ENCODE measurements at places on chromosomes 1 and 21.
A peak's percentile ranks its signal among the peaks of the same experiment; 100 is the strongest.

DNA sequence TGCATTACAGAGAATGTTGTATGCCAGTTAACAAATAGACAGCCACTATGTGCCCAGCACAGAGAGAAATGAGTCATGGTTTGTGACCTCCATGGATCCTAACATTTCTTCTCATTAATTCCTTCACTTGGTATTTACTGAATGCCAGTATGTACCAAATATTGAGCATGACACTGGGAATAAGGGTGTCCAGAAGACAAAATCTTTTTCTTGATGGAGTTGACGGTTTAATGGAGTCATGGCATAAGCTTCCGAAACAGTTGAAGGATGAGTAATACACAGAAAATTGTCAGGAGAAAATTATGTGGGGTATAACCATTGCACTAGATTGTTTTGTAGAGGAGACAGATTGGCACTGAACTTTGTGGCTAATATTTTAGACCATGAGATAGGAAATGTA is 36.9 kb downstream of the PTGFR start:
- no peak for ATAC-seq

DNA sequence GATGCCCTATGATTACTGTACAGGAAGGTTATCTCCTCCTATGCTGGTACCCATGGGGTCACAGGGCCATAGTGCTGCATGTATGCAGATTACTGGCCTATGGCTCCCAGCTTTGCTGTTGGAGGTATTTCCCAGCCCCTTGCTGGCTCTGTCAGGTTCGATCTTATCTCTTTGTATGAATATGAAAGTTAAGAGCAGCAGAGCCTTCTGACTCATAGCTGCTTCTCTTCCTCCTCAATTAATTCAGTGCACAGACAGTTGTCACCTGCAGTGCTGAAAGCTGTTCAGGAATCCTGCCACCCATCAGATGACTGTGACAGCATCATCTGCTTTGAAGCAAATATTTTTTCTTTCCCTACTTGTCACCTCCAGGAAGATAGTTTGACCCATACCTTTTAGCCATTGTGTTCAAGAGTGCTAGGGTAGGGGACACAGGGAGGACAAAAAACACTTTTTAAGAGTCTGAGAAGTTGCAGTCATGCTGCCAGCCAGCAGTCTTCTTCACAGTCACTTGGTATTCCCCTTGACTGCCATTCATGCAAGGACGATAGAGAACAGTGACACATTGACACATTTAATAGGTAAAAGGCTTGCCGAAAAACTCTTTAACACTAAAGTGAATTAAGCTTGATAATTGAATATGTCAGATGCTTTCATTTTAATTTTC is 73.1 kb downstream of the KIF1B start:
- no peak for ATAC-seq

GRCh38 chr1:187244623-187245022 is 415.9 kb downstream of the PLA2G4A start:
- ATAC-seq: no peak

DNA sequence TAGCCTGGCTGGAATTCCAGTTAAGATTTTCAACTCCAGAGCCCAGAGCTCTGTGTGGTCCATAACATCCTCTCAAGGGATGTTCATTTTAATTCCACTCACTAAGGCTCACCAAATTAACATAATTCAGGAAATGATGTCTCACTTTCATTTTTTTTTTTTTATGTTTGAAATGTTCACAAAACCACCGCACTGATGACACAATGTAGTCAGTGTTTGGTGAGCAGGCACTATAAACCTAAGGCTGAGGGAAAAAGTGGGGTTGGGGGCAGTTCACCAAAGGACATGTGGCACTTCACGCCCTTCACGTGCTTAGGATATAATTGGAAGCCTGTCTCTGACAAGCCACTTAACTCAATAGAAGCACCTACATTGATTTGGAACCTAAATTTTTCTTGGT is 177.3 kb upstream of the CAMK1G start:
- ATAC-seq: no peak

- no peak for ATAC-seq
These were observed 144.8 kb upstream of the SLC35F3 start for GRCh38 chr1:233759665-233760064.

GRCh38 chr1:202615501-202616354 is 94.5 kb downstream of the SYT2 start:
- ATAC-seq: peak; percentile 87

GRCh38 chr1:55718758-55719671 is 503.9 kb upstream of the USP24 start:
- ATAC-seq: no peak

- ATAC-seq: no peak
These were observed 50.9 kb upstream of the CNIH3 start for GRCh38 chr1:224565186-224565585.

DNA sequence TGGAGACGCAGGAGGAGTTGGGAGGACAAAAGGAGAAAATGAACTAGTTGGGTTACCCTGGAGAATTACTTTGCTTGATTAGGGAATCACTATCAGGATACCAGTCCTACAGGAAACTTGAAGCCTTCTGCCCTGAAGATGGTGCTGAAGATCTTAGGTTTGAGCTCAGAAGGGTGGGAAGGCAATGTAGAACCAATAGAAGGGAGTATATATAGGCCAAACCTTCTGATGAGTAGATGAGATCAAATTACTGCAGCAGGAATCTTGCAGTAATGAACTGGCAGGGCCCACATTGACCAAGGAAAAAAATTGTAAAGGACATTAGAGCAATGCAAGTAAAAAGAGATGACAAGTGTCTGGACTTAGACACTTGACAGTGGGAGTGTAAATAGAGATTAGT is 116.3 kb upstream of the CACYBP start:
- ATAC-seq: no peak

- ATAC-seq: no peak
These were observed 20.6 kb downstream of the EIF2D start for GRCh38 chr1:206591696-206592095.

GRCh38 chr1:219812491-219813203 is 115.7 kb downstream of the SLC30A10 start:
- ATAC-seq: peak; percentile 67

GRCh38 chr1:165563551-165563950 is 19.8 kb downstream of the LRRC52 start:
- ATAC-seq: no peak

DNA sequence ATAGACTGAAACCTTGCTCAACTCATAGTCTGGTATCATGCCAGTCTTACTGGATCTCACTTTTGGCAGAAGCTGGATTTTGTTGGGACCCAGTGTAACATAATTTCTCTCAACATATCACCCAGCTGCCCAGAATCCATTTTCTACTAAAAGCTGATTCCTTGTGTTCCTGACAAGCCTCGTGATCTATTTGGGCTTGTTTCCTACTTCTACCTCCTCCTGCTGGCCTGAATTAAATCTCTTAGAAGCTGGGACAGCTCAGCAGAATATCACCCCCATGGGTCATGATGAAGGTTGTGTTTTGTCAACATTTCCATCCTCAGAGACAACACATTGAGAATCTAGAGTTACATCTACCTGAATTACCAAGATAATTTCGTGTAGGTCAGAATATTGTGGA is 7.7 kb downstream of the GOLT1A start:
- ATAC-seq: no peak

GRCh38 chr1:24704411-24705259 is 40.6 kb upstream of the CLIC4 start:
- ATAC-seq: no peak

- ATAC-seq: no peak
These were observed 4.5 kb upstream of the SDC3 start for GRCh38 chr1:30912913-30913652.

DNA sequence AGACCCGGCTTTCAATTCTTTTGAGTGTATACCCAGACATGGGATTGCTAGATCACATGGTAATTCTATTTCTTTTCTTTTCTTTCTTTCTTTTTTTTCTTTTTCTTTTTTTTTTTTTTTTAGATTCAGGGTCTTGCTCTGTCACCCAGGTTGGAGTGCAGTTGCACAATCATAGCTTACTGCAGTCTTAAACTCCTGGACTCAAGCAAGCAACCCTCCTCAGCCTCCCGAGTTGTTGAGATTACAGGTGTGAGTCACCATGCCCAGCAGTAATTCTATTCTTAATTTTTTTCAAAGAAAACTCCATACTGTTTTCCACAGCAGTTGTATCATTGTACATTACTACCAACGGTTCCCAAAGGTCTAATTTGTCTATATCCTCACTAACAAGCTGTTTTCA is 13.5 kb upstream of the RNF186 start:
- ATAC-seq: no peak

DNA sequence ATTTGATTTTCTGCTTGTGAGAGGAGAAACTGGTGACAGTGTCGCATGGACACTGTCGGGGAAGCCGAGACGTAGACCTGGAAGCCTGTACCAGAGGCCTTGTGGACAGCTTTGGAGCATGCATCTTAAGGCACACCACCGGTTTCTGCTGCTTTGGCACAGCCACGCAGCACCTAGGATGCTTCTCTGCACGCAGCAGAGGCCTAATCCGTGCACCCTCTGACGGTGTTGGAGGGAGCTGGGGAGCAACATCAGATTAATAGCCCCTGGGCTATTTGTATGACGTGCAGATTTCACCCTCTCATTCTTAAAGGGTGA is 30.3 kb downstream of the TEX35 start:
- peak; percentile 70 for ATAC-seq

DNA sequence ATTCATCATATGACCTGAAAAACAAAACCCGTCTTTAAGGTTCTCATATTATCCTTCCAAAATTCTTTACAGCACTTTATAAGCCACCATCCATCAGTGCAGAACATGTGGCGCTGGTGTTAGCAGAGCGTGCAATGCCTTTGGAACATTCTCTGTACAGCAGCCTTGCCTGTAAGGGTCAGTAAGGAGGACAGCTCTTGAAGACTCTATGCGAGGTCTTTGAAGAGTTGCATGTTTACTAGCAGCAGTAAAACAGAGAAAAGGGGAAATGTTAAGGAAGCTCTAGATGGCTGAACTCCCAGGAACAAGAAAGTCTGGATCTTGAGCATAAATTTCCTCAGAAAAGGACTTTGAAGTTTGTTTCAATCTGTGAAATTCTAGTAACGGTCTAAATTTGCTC is 365.6 kb downstream of the DUSP10 start:
- ATAC-seq: no peak

DNA sequence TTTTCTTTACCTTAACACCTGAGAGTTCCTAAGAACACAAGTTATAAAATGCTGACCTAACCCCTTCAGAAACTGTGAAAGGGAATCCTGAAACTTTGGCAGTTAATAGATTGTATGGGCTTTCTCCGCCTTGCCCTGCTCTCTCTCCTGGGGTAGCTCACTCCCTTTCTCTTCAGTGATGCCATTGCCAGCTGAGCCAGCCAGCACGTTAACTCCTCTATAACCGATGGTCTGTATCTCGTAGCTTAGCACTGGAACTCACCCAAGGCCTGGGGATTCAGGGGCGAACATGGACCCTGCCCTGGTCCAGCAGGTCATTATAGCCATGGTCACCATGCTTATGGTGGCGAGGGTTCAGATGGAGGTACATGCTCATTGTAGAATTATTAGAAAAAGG is 40.7 kb downstream of the TRAPPC10 start:
- no peak for ATAC-seq

GRCh38 chr1:184296466-184297243 is 90.2 kb upstream of the C1orf21 start:
- no peak for ATAC-seq

DNA sequence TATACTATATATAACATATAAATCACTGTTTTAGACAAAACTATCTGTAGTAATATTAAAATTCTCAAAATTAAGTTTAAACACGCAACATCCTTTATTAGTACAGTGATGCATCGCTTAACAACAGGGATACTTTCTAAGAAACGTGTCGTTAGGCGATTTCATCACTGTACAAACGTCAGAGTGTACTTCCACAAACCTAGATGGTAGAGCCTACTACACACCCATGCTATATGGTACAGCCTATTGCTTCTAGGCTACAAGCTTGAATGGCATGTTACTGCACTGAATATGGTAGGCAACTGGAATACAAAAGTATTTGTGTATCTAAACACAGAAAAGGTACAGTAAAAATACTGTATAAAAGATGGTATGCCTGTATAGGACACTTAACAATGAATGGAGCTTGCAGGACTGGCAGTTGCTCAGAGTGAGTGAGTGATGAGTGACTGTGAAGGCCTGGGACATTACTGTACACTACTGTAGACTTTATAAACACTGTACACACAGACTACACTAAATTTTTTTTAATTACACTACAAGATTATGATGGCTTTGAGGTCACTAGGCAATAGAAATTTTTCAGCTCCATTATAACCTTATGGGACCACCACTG is 10.5 kb downstream of the FOXJ3 start:
- no peak for ATAC-seq

DNA sequence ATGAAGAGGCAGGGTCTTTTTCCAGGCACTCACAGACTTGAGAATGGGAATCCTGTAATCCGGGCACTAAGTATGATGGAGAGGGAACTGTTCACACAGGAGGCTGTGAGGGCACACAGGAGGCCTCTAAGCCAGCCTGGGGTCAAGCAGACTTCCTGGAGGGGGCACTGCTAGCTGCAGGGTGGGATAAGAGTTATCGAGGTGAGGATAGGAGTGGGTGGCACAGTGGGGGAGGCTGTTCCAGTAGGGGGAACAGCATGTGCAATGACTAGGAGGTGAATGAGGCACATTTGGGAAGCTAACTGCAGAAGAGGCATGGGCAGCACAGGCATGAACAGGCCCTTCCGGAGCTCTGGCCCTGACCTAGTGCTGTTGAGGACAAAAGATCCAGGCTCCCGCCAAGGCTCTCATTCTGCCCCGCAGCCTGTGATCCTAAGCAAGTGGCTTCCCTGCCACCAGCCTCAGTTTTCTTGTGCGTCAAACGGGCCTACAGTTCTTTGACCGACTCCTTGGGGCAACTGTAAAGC is 216.7 kb downstream of the TRABD2B start:
- ATAC-seq: no peak

DNA sequence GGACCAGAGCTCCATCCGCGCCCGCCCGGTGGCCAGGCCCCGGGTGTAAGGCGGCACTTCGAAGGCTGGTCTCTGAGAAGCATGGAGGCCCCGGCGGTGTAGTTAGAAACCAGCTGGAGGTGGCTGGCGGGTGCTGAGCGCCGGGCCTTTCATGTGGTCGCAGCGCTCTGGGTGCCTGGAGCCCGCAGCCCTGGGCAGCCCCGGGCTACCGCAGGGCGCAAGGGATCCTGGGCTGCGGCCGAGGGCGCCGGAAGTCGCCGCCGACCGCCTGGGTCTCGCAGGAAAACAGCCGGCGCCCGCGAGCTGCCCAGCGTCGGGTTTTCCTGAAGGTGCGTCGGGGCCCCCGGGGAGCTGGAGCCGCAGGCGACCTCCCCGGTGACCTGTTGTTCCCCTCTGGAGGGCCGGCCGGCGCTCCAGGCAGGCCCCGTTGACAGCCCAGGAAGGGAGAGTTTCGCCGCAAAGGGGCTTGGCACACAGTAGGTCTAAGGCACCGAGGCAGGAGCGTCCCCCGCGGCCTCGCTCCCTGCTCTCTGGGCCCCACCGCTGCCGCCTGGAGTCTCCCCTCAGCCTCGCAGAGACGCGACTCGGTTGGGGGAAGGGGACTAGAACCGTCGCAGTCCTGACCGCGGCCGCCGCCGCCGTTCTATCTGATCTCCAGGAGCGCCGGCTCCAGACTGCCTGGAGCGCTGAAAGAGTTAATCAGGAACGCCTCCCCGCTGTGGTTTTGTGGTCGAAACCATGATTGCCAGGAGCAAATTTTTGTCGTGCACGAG is 2.7 kb downstream of the GRHL3 start:
- ATAC-seq: peak; percentile 87
